ENCODE measurements at places on chromosomes 7 and 10.

DNA sequence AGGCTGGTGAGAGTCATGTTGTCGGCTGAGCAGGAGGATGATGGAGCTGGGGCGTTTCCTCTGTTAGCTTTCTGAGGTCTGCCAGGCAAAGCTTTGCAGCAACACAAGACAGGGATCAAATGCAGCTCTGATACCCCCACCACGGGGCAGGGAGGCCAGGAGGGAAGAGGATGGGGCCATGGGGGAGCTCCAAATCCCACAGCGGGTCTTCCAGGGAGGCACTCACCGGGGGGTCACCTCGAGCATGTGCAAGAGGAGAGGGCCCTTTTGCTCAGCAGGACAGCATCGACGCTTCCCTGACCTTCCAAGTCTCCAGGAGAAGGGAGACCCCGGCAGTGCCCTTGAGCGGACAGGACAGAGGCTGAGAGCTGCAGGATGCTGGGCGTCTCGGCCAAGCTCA is 127.5 kb downstream of the WDR37 start:
- peak; percentile 52 for DNase-seq

- no peak for DNase-seq
Observed at GRCh38 chr7:37070031-37070430, 345.7 kb upstream of the AOAH start.

DNA sequence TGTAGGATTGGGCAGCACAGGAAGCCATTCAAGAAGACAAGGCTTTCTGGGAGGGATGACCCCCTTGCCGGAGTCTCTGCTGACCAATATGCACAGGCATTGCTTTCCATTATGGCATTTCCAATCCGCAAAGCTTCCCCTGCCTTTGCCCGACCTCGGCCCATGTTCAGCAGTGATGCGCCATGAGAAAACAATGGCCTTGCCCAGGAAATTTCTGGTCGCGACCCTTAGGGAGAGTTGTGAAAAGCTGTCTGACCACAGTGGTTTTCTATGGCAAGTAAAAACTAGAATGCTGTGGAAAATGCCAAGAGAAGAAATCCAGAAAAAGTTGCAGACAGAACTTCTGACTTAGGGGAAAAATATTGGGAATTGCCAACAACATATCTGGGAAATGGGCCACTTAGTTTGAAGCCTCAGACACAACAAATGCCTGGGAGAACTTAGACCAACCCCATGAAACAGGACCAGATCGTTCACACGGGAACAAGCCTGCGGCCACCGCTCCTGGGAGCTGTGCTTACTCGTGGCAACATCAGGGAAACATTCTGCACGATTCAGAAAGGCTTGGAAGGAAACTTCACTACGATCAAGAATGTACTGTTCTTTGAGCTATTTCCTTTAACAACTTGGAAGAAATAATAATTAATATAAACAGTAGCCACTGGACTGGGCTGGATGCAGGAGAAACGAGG is 512.4 kb downstream of the TNS3 start:
- peak; percentile 57 for DNase-seq

- no peak for DNase-seq
Observed at GRCh38 chr7:129095258-129095657, 40.3 kb upstream of the TNPO3 start.

DNA sequence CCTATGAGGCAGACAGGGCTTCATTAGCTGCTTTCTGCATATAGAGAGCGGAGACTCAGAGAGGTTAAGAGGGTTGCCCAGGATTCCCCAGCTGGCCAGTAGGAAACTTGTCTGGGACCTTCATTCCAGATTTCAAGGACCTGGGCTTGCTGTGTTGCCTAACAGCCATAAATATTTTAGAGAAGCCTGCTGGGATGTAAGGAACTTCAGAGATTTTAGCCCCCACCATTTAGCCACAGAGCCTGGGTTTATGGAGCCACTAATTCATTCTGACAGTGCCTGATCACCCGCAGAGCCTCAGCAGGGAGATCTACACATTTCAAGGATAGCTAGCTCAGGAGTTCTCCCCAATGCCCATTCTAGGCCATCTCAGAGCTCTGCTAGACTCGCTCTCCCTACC is 56.6 kb upstream of the TRUB1 start:
- no peak for DNase-seq

- no peak for DNase-seq
Observed at GRCh38 chr10:7075110-7075509, 335.7 kb downstream of the SFMBT2 start.

DNA sequence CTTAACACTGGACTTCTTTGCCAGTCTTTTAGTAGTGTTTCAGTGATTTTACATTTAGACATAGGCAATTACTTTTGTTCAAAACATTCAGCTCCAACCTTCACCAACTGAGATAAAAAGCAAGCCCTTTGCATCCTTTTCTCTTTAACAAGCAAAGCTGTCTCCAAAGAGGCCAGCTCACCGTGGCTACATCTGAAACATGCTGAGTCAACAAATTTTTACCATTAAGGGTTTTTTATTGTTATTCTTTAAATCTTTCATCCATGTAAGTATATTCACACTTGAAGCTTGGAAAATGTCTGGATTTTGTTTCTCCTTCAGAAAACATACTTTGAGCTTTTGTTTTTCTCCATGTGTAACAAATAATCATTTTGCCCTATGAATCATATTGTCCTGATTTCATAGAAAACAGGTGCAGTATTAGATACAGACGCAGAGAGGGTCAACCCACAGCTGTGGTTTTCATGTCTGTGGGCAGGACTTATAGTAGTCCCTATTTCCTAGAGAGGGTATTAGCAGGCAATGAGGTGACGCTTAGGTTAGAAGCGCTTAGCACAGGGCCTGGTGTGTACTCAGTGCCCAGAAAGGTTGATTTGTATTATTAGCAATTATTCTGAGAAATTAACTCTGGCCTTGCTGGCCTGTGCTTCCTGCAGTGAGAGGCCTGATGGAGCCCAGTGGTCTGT is 99.5 kb downstream of the MKI67 start:
- DNase-seq = no peak

DNA sequence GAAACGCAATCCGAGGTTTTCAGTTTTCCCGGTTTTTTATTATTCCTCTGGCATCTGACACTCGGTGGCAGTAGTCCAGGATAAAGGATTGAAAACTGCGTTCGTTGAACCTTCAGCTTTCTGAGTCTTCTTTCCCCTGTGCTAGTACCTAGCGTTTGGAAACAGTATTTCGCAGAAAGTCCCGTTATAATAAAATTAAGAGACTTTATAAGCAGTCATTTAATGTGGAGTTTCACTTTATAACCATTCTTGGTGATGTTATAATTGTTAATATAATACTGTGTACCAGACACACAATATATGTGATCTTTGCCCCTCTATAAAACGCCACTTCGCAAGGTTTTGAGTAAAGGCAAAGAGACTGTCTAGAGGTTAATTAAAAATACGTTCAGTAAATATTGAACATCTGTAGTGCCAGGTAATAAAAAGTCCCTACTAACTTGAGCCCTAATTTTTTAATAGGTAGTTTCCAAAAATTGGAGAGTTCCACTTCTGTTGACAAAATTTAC is 874 bp downstream of the CISD1 start:
- DNase-seq = no peak

- no peak for DNase-seq
Observed at GRCh38 chr10:111360260-111360925, 283.6 kb downstream of the ADRA2A start.

GRCh38 chr10:96130326-96130995 is 364 bp downstream of the ZNF518A start:
- peak; percentile 73 for DNase-seq

DNA sequence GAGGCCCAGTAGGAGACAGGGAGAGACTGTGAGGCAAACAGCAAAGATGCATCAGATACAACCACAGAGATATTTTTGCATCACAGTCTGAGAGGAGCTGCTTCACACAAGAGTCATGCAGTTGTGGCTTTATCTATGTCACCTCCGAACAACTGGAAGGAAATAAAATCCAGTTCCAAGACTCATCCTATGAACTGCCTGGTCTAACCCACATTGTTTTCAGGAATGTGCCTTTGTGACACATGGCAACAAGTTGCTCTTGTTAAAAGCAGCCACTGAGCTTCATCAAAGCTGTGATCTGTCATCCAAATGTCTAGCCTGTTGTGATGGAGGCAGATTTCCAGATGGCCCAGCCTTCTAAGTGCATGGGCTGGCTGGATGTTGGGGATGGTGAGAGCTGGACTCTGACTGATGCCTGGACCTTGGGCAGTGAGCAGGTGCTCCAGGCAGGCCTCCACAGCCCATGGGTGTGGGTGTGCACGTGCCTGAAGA is 255.0 kb downstream of the BMPER start:
- DNase-seq = no peak

DNA sequence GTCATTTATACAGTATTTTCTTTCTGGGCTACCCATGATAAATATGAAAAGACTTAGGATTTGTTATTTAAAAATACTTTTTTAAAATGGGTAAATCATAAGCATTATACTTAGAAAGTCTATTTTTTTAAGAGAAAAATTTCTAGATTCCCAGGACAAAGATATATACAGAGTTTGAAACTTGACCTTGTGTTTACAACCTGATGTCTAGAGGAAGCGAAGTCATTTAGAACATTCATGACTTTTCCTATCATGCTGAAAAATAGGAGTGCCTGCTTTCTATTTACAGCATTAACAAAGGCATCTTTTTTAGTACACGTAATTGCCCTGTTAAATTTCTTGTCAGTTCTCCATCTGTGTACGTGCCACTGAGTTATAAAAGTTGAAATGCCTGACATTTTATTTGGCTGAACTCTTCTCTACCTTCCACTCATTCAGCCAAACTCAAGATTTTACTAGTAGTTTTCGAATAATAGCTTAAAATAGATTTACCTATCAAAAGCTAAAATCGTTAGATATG is 23.0 kb downstream of the GNAT3 start:
- DNase-seq = no peak

Data from tibial artery (tissue), 4 donors.